CD8-positive, alpha-beta memory T cell (primary cell): ENCODE measurements at places on chromosomes 7 and 10. TPM values are rescaled to one million over a fixed set of nuclear protein-coding genes. Genes with fewer than 3 reads are reported as not detected.

GRCh38 chr7:114554781-114555537 is 140.3 kb downstream of the FOXP2 start:
- no peak for DNase-seq
- no peaks in the 10 kb centered on the region for H3K27me3 ChIP-seq
- no peak overlapping the region for H3K27ac ChIP-seq
- no peaks in the 10 kb centered on the region for H3K4me1 ChIP-seq
- H3K4me3 ChIP-seq, result no peak overlapping the region

DNA sequence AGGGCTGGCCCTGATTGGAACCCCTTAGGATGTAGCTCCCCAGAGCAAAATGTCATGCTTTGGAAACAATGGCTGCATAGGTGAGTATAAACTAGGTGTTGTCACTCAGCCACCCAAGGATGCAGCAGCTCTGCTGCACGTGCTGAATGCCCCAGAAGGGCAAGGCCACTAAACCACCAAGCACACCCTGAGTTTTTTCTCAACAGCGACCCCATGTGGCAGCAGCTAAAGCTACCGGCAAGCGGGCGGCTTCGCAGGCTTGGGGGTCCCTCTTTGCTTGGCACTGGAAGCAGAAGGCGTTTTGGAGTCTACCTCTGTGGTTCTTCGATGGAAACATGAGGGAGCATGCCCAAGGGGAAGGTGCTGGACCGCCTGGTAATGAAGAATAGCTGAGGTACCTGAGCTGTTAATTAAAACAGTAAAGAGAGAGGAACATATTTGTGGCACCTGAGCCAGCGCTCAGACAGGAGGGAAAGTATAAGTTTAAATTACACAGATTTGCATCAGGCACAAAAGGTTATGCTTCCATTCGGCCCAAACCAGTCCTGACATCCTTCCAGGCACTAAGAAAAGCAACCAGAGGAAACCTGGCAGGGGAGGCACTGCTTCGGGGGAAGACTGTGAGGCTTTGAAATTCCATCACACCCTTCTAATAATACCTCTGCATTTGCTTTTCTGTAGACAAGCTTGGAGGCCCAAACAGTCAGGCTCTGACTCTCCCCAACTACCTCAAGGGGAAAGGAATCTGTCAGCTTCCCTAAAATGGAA is 152.1 kb downstream of the GFRA1 start:
- H3K4me3 ChIP-seq, result no peak overlapping the region
- H3K27me3 ChIP-seq, result no peaks in the 10 kb centered on the region
- no peak overlapping the region for H3K27ac ChIP-seq
- no peaks in the 10 kb centered on the region for H3K4me1 ChIP-seq
- no peak for DNase-seq
- no peaks in the 10 kb centered on the region for H3K36me3 ChIP-seq

DNA sequence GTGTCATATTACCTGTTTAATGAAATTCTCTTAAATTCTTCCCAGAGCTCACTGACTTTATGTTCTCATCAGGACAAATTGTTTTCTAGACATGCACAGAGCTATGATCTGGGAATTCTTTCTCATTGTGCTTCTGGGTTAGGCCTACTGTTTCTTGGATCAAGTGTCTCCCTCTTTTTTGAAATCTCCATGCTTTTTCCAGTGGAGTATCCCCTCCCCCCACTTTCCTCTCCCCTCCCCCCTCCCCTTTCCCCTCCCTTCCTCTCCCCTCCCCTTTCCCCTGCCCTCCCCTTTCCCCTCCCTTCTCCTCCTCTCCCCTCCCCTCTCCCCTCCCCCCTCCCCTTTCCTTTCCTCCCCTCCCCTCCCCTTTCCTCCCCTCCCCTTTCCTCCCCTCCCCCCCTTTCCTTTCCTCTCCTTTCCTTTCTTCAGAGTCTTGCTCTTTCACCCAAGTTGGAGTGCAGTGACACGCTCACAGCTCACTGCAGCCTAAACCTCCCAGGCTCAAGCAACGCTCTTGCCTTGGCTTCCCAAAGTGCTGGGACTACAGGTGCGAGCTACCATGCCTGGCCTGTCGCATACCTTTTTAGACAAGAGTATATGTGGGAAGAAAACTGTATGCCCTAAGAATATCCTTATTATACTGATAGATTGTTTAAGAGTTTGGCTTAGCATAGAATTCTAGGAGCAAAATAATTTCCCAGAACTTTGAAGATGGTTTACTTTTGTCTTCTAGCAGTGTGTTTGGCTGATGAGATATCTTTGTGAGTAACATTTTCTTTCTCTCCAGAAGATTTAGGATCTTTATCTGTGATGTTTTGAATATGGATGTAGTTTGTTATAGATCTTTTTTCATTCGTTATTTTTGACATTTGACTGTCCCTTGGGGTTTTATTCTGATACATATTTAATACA is 2.5 kb downstream of the DYNC2I1 start:
- no peaks in the 10 kb centered on the region for H3K27me3 ChIP-seq
- H3K36me3 ChIP-seq, result no peaks in the 10 kb centered on the region
- H3K27ac ChIP-seq, result peak overlapping the region; percentile 87
- no peak overlapping the region for H3K4me3 ChIP-seq
- H3K4me1 ChIP-seq, result peaks cover 10% of the 10 kb centered on the region

- peaks cover 5% of the 10 kb centered on the region for H3K4me1 ChIP-seq
- no peak overlapping the region for H3K27ac ChIP-seq
- no peaks in the 10 kb centered on the region for H3K27me3 ChIP-seq
- no peaks in the 10 kb centered on the region for H3K36me3 ChIP-seq
- DNase-seq, result no peak
Observed at GRCh38 chr7:33195264-33195663, 65.9 kb downstream of the BBS9 start.

GRCh38 chr7:159000859-159001435 is 143.7 kb downstream of the VIPR2 start:
- no peaks in the 10 kb centered on the region for H3K4me1 ChIP-seq
- H3K36me3 ChIP-seq, result no peaks in the 10 kb centered on the region
- no peak overlapping the region for H3K27ac ChIP-seq

- DNase-seq, result no peak
- H3K4me1 ChIP-seq, result no peaks in the 10 kb centered on the region
- peaks cover 12% of the 10 kb centered on the region for H3K27me3 ChIP-seq
Observed at GRCh38 chr10:90849956-90850749, 7.7 kb downstream of the HTR7 start.

GRCh38 chr7:106108991-106109390 is 3.1 kb downstream of the SYPL1 start:
- H3K4me3 ChIP-seq, result no peak overlapping the region
- DNase-seq, result no peak
- H3K27ac ChIP-seq, result no peak overlapping the region
- H3K36me3 ChIP-seq, result no peaks in the 10 kb centered on the region
- H3K27me3 ChIP-seq, result no peaks in the 10 kb centered on the region

- H3K36me3 ChIP-seq, result no peaks in the 10 kb centered on the region
- DNase-seq, result peak; percentile 20
- H3K4me1 ChIP-seq, result peaks cover 54% of the 10 kb centered on the region
Observed at GRCh38 chr10:71694567-71694968, 25.0 kb downstream of the C10orf105 start.

DNA sequence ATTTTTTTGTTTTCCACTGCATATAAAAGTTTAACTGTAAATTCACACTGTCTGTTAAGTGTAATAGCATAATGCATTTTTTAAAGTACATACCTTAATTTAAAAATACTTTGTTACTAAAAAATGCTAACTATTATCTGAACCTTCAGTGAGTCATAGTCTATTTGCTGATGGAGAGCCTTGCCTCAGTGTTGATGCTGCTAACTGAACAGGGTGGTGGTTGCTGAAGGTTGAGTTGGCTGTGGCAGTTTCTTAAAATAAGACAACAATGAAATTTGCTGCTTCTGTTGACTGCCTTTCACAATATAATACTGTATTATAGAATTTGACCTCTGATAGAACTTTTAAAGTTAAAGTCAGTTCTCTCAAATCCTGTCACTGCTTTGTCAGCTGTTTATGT is 72.3 kb upstream of the GATAD1 start:
- no peaks in the 10 kb centered on the region for H3K36me3 ChIP-seq
- no peak for DNase-seq
- H3K4me3 ChIP-seq, result no peak overlapping the region
- no peaks in the 10 kb centered on the region for H3K4me1 ChIP-seq
- no peak overlapping the region for H3K27ac ChIP-seq
- H3K27me3 ChIP-seq, result no peaks in the 10 kb centered on the region

GRCh38 chr10:91034494-91035159 is 113.7 kb upstream of the ANKRD1 start:
- H3K4me3 ChIP-seq, result no peak overlapping the region
- H3K36me3 ChIP-seq, result no peaks in the 10 kb centered on the region
- DNase-seq, result no peak
- H3K27me3 ChIP-seq, result no peaks in the 10 kb centered on the region
- H3K4me1 ChIP-seq, result peaks cover 23% of the 10 kb centered on the region

DNA sequence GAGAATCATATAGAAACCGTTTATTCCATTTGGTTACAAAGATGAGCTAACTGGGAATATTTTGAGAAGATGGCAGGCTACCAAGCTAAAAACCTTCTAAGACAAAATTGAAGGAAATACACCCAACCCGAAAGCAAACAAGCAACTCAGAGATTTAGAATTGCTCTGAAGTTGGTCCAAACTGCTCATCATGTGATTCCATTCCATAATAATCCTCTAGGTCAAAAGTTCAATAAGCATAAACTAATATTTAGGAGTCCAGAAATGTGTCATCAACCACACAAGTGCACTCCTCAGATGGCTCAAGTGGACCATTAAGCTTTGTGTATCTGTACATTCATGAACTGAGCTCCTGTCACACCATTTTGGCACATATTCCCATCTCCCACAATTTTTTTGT is 28.7 kb downstream of the DGKI start:
- no peaks in the 10 kb centered on the region for H3K27me3 ChIP-seq
- H3K36me3 ChIP-seq, result no peaks in the 10 kb centered on the region
- no peak overlapping the region for H3K4me3 ChIP-seq
- no peak for DNase-seq
- H3K4me1 ChIP-seq, result no peaks in the 10 kb centered on the region

- no peaks in the 10 kb centered on the region for H3K4me1 ChIP-seq
- no peaks in the 10 kb centered on the region for H3K27me3 ChIP-seq
- H3K4me3 ChIP-seq, result no peak overlapping the region
- no peak for DNase-seq
Observed at GRCh38 chr7:94701555-94701973, 45.6 kb upstream of the SGCE start.

DNA sequence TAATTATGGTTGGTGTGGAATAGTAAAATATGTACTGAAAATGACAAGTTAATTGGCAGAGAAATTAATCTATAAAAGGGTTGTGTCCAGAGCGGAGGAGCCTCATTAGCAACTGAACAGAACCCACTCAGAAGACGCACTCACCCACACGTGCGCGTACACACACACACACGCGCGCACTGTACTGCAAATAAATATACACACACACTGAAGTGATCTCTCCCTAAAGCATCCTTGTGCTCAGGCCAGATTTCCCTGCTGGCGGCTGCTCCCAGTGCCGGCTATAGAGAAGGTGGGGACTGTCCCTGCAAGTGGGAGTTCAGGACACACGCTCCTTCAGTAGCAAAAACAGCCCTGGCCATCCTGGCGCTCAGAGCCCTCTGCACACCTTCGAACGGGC is 85.2 kb downstream of the CHST15 start:
- no peaks in the 10 kb centered on the region for H3K4me1 ChIP-seq
- no peaks in the 10 kb centered on the region for H3K36me3 ChIP-seq
- no peak overlapping the region for H3K4me3 ChIP-seq
- no peak for DNase-seq
- H3K27me3 ChIP-seq, result no peaks in the 10 kb centered on the region

GRCh38 chr7:74561898-74562613 is 95.5 kb upstream of the GTF2I start:
- H3K27ac ChIP-seq, result no peak overlapping the region
- H3K4me1 ChIP-seq, result no peaks in the 10 kb centered on the region
- no peak for DNase-seq
- no peak overlapping the region for H3K4me3 ChIP-seq

GRCh38 chr7:75842836-75843446 is 29.3 kb upstream of the CCL24 start:
- H3K4me3 ChIP-seq, result no peak overlapping the region
- peak overlapping the region; percentile 41 for H3K27ac ChIP-seq
- no peaks in the 10 kb centered on the region for H3K36me3 ChIP-seq
- H3K4me1 ChIP-seq, result no peaks in the 10 kb centered on the region

DNA sequence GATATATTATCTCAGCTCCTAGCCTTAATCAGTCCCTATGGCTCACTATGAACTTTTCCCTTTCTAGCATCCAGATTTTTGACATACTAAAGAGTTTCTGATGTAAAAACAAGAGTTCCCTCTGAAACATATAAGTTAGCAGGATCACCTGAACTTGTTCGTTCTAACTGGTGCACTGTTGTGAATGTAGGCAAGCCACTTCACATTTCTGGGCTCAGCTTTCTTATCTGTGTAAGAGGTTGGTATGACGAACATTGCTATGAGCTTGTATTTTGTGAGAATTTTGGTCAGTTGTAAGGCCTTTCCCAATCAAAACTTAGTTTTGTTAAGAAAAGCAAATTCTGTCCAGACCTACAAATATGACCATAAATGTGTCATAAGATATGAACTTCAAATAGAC is 46.1 kb downstream of the MAGI2 start:
- H3K4me1 ChIP-seq, result no peaks in the 10 kb centered on the region
- no peaks in the 10 kb centered on the region for H3K27me3 ChIP-seq
- H3K27ac ChIP-seq, result no peak overlapping the region
- DNase-seq, result no peak

GRCh38 chr7:151923097-151923876 is 33.0 kb upstream of the GALNTL5 start:
- H3K27me3 ChIP-seq, result no peaks in the 10 kb centered on the region
- DNase-seq, result no peak
- no peak overlapping the region for H3K27ac ChIP-seq
- H3K4me3 ChIP-seq, result no peak overlapping the region
- H3K4me1 ChIP-seq, result no peaks in the 10 kb centered on the region

DNA sequence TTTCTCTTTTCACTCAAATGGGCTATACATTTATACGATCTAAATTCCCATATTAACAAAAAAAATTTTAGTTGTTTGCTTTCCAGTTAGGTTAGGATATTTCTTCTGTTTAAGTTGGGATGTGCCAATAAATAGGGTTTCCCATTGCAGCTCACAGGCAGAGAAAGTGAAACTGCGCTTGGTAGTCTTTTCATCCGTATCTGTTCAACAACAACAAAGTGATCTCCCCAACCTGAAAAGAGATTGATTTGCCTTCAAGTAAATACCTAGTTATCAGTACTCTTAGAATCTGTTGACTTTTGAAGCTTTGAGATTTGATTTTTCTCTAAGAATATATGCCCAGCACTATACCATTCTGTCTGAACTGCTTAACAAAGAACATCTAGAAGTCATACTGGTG is 143.4 kb downstream of the DYNC1I1 start:
- no peak overlapping the region for H3K4me3 ChIP-seq
- no peaks in the 10 kb centered on the region for H3K27me3 ChIP-seq
- no peak overlapping the region for H3K27ac ChIP-seq
- no peaks in the 10 kb centered on the region for H3K36me3 ChIP-seq

Gene TMEM273
- total RNA-seq, result 60.2 TPM

Gene CTTNBP2
- not detected for total RNA-seq

Gene SSC4D
- 0.55 TPM for total RNA-seq

Gene ENKUR
- total RNA-seq, result not detected

Gene CHST12
- total RNA-seq, result 7.7 TPM

Gene SUGCT
- 1.3 TPM for total RNA-seq

Gene ARMC10
- total RNA-seq, result 57.3 TPM

Gene SPDYE8
- not detected for total RNA-seq

Gene ENTPD1
- 7.1 TPM for total RNA-seq

Gene MKX
- total RNA-seq, result 0.29 TPM

Gene ATG9B
- total RNA-seq, result 4.2 TPM

Gene PARG
- 37.7 TPM for total RNA-seq

Gene PRSS2
- not detected for total RNA-seq

Gene ADD3
- total RNA-seq, result 39.4 TPM
